ENCODE measurements at places on chromosomes 13 and 19.
A peak's percentile ranks its signal among the peaks of the same experiment; 100 is the strongest.

- no peak for DNase-seq
These were observed 512.9 kb upstream of the HTR2A start for GRCh38 chr13:47409778-47410177.

DNA sequence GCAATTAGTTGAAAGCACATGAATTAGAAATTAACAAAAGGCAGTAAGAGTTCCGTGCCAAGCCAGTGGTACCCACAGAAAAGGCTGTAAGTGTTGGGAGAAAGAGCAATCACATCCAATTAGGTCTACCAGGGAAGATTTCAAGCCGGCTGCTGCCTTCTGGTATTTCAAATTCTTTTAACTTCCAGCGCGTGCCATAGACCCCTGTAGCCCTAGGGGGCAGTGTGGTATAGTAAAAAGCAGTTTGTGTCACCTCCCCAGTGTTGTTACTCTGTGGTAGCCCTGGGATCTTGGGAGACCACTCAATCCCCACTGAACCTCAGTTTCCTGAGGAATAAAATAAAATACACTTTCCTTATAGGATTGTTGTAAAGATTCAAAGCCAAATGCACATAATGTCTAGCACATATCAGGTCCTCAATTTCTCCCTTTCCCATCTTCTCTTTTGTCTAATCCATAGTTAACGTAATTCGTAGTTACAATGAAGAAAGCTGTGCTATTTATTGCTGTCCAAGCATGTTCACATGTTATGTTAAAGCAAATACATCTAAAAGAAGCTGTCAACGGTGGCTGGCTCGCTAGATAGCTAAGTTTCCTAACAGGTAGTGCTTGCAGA, 230.2 kb downstream of the TDRD3 start:
- DNase-seq = no peak

DNA sequence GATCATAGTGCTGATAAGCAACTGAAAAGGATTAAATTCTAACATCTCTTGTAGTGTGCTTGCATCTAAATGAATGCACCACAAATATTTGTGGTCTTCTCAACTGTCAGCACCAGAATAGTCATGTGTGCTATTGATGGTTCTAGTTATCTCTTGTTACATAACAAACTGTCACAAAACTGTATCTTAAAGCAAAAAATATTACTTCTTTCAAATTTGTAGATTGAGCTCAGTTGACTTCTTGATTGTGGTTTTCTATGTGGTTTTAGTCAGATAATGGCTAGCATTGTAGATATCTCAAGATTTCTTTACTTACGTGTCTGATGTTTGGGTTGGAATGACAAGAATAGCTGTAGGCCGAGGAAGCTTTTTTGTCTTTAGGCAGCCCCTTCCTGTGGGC, 431.3 kb downstream of the SLITRK6 start:
- no peak for DNase-seq

DNA sequence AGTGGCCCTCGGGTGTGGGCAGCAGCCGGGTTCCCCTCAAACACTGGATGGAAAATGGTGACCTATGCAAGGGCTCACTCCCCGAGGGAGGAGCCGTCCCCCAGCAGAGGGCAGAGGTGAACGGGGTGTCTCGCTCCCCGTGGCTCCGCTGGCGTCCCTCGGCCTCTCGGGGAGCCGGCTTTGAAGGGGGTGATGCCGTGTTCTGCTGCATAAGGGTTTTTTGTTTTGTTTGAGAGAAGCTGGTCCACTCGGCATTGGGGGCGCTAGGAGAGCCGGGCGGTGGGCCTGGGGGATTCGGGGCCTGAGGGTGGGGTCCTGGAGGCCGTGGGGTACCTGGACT, 4.0 kb downstream of the EFNA2 start:
- no peak for DNase-seq

GRCh38 chr19:18895824-18896341, at the start of gene CERS1:
Gene CERS1 (minus strand): TSS chr19:18896158. CDS start chr19:18896072, 86 bp downstream.
- DNase-seq = no peak

- no peak for DNase-seq
These were observed 4.2 kb upstream of the PLAUR start for GRCh38 chr19:43674183-43674582.

DNA sequence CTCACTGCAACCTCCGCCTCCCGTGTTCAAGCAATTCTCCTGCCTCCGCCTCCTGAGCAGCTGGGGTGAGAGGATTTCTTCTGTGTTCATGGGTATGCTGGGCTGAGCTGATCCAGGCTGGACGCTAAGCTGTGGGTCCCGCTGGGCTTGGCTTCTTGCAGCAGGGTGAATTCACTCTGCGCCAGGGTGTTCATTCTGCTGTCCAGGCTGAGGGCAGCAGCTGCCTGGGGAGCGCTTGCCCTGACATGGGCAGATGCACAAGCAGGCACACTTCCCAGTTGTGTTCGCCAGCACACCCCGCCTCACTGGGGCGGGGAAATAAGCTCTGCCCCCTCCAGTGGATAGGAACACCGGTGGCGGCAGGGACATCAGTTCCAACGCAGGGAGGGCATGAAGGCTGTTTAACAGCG, 7.3 kb upstream of the INAFM1 start:
- no peak for DNase-seq

GRCh38 chr19:38266981-38267597, 2.7 kb downstream of the SPINT2 start:
- no peak for DNase-seq

DNA sequence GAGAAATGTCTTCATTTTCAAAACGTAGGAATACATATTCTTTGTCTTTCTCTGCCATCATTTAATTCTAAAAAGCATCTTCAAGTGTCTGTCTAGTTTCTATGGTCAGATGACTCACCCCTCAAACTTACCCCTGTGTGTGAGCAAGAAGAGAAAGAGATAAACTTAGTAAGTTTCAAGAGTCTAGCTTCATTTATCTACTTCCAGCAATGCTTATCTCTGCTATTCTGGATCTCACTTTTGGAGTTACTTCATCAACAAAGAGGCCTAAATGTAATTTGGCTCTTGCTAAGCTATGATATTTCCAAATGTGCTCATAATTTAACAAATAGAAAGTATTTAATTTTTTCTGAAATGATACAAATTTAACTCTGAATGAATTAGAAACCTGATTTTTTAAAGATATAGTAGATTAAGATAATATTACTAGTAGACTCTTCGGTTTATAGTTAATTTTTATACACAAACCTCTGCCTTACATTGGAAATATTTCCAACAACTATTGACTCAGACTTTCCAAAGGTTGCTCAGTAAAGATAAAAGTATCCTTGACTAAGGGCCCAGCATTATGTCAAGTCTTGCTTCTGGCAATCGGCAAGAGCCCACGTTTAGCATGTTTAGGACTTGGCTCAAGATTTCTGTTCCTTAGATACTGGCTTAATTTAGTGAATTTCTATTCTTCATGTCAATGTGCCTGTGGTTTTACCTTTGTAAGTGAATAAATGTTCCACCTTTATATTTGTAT, 1511.0 kb upstream of the SLC10A2 start:
- no peak for DNase-seq

DNA sequence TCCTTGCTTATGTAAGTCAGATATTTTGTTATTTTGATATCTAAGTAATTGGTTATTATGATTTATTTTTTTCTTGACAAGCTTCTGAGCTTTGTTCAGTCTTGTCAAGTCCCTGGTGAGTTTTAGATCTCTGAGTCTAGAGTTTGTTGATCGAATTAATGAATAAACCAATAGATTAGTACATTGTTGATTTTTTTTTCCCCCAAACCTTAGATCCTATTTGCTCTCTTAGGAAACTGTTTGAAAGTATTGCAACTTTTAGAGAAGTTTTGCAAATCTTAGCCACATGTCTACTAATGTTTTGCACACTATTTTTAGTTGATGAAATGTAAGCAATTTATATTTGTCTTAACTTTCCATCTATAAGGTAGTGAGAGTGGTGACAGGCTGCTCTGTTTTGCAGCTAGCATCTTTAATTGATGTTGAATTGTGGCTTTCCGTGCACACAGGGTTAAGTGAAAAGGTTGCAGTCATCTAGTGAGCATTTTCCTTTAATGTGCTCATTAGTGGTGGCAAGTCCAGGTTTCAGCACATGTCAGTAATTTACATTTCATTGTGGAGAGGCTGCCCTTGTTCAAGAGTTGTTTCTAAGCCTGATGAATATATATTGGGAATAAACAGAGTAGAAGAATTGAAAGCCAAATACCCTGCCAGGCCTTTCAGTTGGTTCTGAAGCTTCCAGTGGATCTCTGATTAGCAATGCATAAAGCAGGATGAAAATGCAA, 86.3 kb downstream of the PCCA start:
- no peak for DNase-seq

- no peak for DNase-seq
These were observed 178.4 kb downstream of the FGF9 start for GRCh38 chr13:21849323-21849722.

DNA sequence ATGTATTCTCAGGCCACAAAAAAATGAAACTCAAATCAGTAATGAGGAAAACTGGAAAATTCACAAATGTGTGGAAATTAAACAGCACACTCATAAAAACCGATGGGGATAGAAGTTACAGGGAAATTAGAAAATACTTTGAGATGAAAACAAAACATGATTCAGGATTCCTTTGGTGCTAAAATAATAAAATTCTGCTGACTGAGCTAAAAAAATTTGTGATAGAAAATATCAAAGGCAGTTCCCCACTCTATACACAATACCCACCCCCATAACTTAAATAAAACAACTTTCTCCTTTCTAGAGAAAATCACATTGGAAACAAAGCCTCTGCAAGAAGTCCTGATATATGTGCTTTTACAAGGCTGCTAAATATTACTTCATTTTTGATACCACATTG, 1.6 kb upstream of the ZNF233 start:
- no peak for DNase-seq

DNA sequence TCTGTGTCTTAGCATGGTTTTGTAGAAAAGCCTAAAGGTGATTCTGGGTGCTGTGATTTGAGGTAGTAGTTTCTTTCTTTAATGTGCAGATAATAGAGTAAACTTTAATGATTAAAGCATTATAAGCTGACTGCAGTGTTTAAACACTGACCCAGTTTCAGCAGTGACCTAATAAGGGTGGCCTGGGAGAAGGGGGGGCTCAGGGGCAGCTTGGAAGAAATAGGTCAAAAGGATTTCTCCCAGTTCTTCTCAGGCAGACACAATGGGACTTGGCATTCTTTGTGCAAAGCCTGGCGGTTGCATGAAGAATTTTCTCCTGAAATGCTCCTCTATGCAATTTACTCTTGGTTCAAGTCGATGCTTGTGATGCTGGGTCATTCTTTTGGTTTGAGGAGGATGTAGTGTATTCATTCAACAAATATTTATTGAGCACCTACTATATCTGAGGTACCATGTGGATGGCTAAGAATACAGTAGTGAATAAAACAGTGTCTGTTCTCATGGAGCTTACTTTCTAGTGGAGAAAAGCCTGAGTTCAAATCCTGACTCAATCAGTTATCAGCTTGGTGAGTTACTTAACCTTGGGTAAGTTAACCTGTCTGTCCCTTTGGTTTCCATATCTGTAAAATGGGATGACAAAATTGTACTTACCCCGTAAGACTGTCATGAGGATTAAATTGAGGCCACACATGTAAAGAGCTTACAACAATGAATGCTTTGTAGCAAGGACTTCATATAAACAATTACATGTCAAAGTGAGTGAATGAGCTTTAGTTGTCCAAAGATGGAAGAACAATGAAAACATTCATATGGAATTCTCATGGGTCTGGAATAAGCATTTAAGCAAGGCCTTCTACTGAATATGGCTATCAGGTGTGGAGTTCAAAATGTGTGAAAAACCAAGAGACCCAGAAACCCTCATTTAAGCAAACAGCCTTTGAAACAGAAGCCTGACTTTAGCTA, 210.2 kb downstream of the KCNRG start:
- DNase-seq = no peak

GRCh38 chr13:73283636-73284035, 224.8 kb downstream of the KLF5 start:
- DNase-seq = no peak

DNA sequence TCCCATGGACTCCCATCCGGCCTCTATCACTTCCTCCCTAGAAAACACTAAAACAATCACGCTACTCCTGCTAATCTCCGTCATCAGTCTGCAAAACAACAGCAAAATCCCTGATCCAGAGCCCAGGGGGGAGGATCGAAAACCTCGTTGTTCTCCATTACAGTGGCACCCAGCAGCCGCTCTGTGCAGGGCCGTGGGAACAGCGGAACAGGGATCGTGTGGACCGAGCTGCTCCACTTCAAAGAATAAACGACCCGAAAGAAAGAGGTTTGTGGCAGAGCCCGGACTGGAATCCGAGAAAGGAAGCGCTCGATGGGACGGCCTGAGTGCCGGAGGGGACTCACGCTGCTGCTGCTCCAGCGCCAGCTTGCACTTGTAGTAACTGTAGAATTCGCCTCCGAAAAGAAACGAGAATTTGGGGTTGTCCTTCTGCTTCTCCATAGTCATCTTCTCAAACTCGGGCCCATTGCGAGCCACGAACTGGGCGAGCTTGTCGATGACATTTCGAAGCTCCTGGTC, 652 bp downstream of the CHERP start:
- DNase-seq = no peak

DNA sequence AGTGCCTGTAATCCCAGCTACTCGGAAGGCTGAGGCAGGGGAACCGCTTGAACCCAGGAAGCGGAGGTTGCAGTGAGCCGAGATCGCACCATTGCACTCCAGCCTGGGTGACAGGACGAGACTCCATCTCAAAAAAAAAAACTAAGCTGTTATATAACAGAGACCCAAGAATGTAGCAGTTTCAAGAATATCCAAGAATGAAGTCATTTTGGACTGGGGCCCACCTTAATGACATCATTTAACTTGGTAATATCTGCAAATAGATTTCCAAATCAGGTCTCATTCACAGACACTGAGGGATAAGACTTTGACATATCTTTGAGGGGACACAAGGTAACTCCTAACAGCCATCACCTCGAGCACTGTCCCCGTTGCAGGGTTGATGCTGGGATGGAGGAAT, 36.5 kb upstream of the MRI1 start:
- DNase-seq = peak; percentile 75

DNA sequence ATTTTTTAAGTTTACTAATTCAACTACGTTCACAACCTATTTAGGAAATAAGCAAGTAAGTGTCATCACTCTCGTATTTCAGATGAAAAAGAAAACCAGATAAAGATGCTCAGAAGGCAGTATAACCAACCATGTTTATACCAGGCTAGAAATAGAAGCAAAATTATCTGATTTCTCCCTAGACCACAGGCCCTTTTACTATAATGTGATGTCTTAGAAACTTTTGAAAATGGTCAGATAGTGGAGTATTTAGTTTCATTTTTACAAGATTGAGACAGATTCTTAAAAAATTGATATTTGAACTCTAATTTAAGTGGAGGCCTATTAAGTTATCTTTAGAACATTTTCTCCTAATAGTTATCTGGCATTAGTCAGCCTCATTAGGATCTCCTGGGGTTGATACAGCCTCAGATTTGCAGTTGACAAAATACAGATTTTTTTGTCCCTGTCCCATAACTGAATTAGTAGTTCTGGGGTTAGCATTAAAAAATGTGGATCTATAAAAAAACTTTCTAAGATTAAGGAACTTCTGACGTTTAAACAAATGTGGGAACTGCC, 818.7 kb upstream of the PCDH9 start:
- DNase-seq = no peak

All from stromal cell of bone marrow (primary cell).